ENCODE measurements at places on chromosomes 2 and 18.

GRCh38 chr2:113078350-113078839 lies 10.6 kb downstream of the IL1F10 start:
- DNase-seq: no peak

- no peak for DNase-seq
Observed at GRCh38 chr18:59072727-59073421, 66.8 kb upstream of the SEC11C start.

GRCh38 chr18:41587976-41588375 lies 367.1 kb upstream of the PIK3C3 start:
- no peak for DNase-seq

- DNase-seq: no peak
Observed at GRCh38 chr2:37191253-37191652, 2.8 kb upstream of the SULT6B1 start.

GRCh38 chr2:107927034-107927534 lies 59.2 kb upstream of the SLC5A7 start:
- DNase-seq: no peak

DNA sequence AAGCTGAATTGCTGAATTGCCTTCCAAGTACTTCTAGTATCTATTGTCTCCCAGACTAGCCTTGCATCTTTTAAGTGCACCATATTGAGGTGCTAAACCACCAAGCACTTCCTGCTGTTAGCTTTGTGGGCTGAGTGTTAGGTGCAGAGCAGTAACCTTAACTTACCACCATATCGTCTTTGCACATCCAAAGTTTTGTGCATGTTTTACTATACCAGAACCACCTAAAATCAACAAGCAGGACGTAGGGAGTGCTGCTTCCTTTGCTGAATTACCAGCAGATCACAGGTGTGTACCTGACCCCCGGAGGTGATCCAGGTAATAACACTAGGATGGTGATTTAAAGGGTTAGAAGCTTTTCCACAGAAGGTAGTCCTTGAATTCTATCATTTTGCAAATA lies 359.9 kb upstream of the HNRNPA3 start:
- DNase-seq: no peak

DNA sequence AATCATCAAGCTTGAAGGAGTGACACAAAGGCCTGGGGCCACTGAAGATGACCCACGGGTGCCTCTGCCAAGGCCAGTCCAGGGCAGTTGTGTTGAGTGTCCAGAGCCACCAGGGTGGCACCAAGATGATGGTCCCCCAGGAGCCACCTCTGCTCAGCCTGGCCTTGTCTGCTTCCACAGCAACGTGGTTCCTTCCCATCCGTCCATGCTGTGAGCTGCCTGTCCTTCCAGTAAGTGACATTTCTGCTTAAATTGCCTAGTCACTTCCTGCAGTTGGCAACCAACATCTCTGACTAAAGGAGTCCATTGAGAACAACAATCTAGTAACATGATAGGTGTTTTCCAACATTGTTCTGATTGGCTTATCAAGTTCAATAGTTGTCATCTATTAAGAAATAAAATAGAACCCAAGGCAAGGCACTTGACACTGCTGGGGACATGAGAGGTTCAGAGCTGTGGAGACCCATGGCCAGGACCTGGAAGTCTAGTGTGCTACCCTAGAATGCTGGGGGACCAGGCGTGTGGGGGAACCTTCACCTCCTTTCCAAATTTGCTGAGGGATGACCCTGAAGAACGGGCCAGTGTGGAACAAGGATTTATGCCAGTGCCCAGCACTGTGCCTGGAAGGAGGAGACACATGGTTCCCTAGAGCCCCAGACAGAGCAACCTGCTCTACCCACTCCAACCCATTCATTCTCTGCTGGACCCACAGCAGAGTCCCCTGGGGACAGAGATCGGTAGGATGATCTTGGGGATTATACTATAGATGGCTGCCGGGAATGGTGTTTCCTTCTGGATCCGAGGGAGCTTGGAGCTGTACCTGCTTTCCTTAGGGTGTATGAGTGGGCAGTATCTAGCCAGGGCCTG lies 98.9 kb upstream of the EPC2 start:
- no peak for DNase-seq

GRCh38 chr2:120661551-120661950 lies 74.1 kb upstream of the GLI2 start:
- DNase-seq: no peak

GRCh38 chr2:195722075-195722474 lies 65.0 kb downstream of the SLC39A10 start:
- no peak for DNase-seq

DNA sequence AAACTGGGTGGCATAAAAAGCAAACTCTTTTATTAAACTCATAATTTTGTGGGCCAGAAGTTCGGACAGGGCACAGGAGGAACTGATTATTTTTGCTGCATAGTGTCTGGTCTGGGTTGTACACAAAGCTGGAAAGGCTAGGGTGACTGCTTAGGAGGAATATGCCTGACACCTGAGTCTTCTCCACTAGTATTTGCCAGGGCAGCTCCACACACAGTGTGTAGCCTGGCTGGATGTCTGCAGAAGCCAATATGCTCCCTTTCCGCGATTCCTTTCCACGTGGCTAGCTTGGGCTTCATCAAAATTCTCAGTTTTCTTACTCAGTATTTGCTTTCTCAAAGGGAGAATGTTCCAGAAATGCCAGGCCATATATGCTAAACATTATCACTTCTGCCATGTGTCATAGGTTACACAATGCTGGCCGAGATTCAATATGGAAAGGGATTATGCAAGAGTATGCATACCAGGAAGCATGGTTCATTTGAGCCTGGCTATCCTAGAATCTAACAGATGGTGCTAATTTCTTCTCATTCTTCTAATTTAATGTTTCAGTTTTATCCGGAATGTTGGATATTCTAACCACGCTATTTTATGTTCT lies 142.7 kb upstream of the DOK6 start:
- no peak for DNase-seq

DNA sequence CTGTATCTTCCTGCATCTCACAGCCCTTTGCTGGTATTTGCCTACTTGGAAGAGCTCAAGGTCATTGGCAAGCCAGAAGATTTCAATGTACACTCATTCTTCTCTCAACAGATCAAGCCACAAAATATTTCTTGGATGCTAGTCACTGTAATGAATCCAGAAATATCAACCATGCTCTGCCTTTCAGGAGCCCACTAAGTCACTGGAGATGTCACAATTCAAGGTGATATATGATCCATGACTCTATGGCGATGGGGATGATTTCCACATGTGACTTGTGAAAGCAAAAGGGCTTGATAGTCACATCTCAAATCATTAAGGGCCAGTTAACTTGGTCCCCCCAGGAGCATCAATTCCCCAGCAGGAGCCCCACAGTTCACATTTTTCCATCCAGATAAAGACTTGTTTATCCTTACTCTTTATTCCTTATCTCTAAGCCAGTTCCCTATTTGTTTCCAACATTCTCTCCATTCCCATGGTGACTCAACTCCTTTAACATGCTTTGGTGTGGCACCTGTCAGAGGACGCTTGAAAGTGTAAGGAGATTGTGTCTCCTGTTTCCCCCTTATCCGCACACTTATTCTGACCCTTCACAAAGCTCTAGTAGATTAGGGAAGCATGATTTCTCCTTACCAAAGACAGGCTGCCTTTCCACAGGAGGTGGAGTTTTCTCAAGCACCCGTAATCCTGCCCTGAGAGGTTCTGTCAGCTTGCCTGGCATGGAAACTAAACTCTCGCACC lies 15.8 kb downstream of the PKDCC start:
- DNase-seq: no peak

GRCh38 chr2:121197369-121198091 lies 87.5 kb downstream of the TFCP2L1 start:
- DNase-seq: no peak

DNA sequence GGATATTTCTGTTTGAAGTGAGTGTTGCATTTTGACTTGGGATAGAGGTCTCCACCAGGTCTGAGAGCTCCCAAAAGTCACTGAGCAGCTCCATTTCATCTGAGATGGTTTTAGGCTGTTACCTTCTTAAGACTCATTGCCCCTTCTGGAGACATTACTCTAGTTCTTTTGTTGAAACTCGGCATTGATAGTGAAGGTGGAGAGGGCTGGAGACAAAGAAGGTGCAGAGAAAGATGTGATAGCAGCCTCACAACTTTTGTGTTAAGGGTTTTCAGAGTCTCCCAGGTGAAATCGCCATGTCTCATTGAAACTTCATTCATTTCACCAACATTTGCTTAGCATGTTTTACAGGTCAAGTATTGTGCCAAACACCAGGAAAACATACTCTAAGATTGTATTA lies 219.6 kb downstream of the INSIG2 start:
- no peak for DNase-seq

DNA sequence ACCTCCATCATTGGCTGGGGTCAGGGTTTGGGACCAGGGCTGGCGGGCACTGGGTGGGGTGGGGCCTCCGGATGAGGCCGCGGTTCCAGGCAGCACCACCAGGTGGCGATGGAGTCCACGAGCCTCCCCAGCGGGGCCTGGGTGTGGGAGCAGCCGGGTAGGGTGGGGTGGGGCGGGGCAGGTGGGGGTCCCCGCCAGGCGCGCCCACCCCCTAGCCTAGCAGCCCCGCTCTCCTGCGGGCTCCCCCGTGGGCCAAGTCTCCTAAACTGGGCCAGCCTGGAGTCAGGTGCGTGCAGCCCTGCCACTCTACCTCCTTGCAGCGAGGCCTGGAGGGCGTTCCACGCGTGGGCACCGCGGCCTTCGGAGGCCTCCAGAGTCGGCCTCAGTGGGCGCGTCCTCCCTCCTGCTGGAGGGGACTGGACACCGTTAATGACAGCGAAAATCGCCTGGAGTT lies 187.5 kb downstream of the TWIST2 start:
- DNase-seq: peak; percentile 54

DNA sequence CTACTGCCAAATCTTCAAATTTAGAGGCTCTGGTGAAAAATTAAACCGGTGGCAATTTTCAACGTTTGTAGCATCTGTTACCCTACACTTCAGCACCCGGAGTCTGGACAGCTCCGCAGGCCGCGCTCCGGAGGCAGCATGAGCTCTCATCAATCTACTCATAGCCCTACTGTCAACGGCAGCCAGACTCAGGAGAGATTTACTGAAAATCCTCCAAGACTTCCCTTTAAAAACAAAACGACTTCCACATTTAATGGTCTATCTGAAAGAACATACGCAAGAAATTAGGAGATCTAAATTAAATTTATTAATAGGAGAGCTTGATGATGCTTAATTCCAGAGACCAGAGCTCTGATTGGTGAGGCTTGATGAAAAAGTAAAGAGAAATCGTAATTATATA lies 970 bp upstream of the ADCYAP1 start:
- DNase-seq: no peak

- DNase-seq: no peak
Observed at GRCh38 chr2:120594856-120595685, 140.6 kb upstream of the GLI2 start.

DNA sequence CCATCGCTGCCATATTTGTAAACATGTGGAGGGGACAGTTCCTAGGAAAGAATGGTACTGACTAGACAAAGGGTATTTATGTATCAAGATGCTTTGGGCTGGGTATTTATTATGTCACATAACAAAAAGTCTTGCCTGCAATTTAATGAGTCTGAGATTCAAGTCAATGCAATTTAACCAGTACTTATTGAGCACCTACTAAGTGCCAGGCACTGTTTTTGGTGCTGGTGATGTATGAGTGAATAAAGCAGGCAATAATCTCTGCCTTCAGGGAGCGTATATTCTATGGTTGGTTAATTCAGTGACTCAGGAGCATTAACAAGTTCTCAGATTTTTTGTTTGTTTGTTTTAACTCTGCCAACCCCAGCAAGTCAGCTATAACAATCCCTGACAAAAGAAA lies 24.6 kb upstream of the ACVR1 start:
- no peak for DNase-seq

DNA sequence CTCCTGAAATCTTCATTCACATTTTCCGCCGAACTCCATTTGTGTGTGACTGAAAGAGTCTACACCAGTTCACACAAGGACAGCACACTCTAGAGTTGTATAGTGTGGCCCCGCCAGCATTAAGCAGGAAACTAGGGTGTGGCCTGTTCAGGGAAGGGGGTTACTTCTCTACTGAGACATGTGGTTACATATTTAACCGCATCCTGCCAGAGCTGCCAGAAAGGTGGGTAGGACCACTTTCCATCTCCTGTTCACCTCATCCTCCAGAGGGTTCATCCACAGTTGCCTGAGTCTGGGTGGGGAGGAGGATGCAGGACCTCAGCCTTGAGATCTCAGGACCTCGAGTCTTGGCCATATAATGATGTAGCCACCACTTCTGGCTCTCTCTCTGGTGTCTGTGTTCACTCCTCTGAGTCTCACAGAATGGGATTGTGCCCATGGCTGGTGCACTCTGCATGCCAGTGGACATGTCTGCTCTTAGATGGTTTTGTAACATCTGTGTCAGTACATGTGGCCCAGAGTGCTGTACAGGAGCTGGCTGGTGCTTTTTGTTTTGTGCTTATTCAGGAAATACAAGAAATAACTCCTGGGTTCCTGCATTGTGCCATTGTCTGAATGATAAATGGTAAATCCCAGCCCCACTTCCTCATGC lies 7.7 kb upstream of the SP140L start:
- no peak for DNase-seq

- DNase-seq: no peak
Observed at GRCh38 chr2:128315122-128315828, 3.4 kb downstream of the HS6ST1 start.

- no peak for DNase-seq
Observed at GRCh38 chr2:154696369-154696768, 2.1 kb upstream of the KCNJ3 start.

DNA sequence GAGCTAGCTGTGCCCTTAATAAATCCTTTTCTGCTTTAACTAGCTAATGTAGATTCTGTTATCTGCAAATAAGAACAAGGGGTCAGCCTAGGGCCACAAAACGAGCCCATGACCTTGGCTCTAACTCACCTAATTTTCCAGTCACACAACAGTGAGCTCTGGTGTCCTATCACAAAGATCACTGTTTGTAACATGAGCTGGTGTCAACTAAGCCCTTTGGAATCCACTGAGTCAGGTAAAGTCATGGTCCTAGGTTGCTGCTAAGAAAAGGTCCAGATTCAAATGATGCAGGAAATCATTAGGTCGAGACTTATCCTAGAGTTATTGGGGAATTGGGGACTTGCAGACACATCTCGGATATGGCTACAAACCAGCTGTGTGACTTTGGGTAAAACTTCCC lies 49.9 kb downstream of the ST8SIA5 start:
- DNase-seq: no peak

DNA sequence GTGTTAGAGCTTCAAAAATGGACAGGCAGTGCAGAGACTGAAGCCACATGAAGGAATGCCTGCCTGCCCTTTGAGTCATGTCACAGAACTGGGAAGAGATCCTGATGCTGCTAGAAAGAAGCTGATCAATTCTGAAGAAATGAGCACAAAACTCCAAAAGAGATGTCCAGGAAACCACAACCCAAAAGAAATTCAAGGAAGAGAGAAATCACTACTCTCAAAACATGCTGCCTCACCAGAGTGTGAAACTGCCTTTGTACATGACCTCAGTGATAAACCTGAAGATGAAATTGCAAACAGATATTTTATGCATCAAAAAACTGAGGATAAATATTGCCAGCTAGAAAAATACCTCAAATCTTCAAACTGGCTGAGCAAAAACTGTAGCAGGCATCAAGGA lies 20.5 kb downstream of the USP40 start:
- no peak for DNase-seq
